ENCODE measurements at places on chromosomes 7 and 10. TPM values are rescaled to one million over a fixed set of nuclear protein-coding genes. Genes with fewer than 3 reads are reported as not detected.

- no peak for DNase-seq
Observed at GRCh38 chr10:11813855-11814567, 9.1 kb upstream of the PROSER2 start.

- no peak for DNase-seq
Observed at GRCh38 chr10:56296618-56297017, 64.4 kb downstream of the ZWINT start.

- DNase-seq, result peak; percentile 32
Observed at GRCh38 chr10:126634911-126635310, 35.6 kb downstream of the C10orf90 start.

- DNase-seq, result no peak
Observed at GRCh38 chr10:436911-437665, 252.4 kb downstream of the DIP2C start.

The TMEM254 gene
- total RNA-seq, result 5.5 TPM

DNA sequence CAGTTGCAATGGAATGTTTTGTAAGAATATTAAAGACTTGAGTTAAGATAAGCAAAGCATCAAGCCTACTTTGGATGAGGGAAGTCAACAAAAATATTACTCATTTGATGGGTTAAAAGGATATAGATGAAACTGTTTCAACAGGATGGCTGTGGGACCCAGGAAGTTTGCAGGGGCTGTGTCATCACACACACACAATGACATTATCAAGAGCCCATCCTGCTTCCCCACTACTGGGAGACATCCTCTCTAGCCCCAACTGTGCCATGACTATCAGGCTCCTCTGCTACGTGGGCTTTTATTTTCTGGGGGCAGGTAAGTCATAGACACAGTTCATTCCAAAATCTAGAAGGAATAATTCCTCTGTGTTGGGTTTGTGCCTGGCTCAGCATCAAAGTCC lies 78.8 kb upstream of the PRSS1 start:
- DNase-seq, result no peak

The NEUROD6 gene
- total RNA-seq, result not detected

DNA sequence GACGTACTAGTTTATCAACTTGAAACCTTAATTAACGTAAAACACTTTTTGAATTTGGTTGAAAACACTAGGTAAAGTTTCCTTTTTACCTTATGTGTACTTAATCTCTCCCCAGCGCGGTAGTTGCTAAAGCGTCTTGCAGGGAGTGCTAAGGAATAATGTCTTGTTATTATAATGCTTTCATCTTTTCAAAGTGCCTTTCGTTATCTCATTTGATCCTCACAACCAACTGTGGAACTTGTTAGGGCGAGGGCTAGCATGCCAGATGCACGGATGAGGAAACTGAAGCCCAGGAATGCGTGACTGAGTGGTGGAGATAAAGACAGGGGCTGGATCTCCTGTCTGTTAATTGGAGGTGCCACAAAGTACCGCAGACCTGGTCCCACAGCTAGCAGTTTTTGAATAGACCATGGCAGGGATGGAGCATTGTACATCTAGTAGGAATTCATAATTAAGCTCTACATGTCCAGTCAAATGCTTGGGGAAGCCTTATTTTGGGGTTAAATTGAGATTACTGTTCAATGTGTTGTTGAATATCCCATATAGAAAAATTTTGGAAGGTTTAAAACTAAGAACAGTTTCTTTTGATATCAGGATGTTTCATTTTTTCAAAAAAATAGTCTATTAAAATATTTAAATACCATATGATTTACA lies 234.3 kb downstream of the SH2D4B start:
- DNase-seq, result no peak

DNA sequence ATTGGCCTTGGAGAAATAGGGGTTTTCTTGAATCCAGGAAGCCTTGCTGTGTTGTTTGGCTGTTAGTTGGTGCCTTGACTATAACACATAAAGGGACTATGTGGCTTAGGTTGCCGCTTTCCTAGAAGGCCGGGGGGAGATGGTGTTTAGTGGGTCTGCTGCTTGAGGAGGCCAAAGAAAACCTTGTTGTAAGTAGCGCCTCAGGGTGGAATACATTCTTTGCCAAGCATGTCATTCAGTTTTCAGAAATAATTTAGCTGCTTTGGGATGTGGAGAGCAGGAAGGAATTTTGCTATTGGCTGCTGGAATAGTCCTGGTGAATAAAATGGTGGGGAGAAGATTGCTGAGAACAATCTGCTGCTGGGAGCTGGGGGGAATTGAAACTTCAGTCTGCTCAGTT lies 132.9 kb upstream of the WNT16 start:
- DNase-seq, result peak; percentile 29

- no peak for DNase-seq
Observed at GRCh38 chr7:105210721-105211205, 178.0 kb downstream of the SRPK2 start.

The RGR gene
- total RNA-seq, result not detected

DNA sequence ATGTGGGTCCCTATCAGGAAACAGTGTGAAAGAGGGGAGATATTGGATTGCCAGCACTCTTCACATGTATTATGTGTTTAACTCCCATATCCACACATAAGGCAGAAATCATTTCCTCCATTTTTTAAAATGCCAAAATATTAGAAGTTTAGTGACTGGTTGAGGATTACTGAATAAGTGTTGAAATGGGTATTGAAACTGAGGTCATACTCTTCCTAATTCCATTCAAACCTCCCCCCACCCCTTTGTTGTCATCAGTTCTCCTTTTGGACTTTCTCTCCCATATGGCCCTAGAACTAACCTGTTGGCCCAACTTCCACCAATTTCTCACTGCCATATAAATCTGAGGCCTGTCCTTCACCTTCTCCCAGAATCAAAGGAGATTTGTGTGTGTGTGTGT lies 81.6 kb downstream of the EVX1 start:
- no peak for DNase-seq

DNA sequence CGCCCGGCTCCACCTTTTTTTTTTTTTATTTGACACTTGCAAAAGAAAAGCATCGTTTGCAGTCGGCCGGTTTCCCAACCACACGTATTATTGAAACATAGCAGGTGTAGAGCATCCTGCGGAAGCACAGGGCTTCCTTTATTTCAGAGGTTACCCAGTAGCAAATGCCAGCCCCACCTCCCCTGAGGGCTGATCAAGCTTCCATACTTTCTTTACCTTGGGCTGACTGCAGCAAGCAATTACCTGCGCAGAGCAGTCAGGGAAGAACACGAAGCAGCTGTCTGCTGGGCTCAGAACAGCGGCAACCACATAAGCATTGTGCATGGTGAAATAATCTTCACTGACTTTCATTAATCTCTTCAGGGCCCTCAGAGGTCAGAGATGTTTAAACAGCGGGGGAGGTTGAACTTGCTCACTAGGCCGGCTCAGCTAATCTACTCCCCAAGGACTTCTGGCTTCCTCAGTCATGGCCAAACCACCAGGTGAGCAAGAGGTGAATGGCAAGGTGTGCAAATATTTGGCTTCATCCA lies 784.7 kb upstream of the AUTS2 start:
- no peak for DNase-seq

- peak; percentile 25 for DNase-seq
Observed at GRCh38 chr10:71684356-71685173, 35.0 kb downstream of the C10orf105 start.

DNA sequence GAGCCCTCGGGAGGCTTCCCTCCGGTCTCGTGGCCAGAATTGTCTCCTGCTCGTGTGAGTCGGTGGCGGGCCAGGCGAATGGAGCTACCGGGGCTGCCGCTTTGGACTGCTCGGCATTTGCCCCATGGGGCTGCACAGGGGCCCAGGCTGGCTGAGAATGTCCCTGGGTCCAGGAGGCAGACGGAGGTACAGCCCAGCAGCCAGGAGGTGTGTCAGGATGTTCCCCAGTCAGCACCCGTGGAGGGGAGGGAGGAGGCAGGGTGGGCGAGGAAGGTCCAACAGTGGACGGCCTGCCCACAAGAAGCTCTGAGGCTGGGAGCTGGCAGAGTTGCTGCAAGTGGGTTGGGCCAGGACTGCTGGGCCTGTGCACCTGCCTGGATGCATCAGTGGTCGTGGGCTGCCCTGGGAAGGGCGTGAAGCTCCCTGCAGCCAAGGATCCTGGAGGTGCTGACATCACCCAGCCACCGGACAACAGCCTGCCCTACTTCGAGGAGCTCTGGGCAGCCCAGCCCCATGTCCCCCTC lies 46.4 kb downstream of the PDGFA start:
- DNase-seq, result no peak

DNA sequence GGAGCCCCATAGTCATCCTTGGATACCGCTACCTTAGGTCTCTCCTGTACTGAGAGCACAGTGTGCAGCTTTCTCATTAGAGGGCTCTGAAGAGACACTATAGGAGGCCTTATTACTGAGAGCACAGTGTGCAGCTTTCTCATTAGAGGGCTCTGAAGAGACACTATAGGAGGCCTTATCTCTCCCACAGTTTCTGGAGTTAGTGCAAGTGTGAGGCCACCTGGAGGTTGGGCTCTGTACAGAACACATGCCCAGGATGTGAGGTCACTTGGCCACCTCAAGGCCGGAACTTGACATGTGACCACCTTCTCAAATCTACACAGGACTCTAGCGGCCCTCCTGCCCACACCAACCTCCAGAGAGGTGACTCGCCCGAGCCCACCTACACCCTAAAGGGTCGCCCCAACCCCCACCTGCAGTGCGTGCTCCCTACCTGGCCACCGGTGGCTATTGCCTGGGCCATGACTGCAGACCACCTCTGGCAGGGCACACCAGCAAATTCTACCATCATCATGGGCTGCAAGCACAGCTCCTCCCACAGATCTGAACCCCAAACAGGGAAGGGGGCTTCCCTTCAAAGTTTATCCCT lies 24.6 kb downstream of the FRMPD2 start:
- DNase-seq, result no peak

The ADAM22 gene
- total RNA-seq, result 3.0 TPM

DNA sequence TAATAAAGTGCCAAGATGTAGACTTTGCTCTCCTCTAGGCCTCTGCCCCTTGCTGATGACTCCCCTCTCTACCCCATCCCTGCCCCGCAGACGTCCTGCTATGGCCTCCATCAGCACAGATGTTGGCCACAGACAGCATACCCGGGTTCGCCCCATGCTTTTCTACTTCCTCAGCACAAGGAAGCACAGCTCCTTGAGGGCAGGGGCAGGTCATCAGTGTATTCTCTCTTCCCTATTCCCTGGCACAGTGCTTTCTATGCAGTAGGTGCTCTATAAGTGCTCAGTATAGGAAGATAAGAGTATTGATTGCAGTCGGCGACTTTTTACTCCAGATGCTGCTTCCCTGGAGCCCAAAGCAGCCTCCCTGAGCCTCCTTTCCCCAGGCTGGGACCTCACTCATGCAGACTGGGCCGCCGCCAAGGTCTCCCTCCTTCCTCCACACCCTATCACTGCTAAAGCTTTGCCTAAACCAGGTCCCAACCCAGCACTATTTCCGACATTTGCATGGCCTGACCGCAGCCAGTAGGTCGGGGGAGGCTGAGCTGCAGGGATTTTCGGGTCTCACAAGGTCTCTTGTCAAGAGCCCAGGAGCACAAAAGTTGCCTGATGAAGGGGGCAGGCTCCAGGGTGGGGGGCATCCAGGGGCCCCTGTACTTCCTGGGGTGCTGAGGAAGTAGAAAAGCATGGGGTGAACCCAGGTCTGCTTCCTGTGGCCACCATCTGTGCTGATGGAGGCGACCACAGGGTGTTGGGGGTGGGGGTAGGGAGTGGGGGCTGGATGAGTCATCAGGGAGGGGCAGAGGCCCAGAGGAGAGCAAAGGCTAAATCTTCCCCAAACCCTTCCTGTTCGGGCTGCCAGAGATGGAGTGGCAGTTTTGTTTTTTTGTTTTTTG lies 8.0 kb downstream of the CALHM3 start:
- peak; percentile 68 for DNase-seq

The GRID2IP gene
- 0.09 TPM for total RNA-seq

DNA sequence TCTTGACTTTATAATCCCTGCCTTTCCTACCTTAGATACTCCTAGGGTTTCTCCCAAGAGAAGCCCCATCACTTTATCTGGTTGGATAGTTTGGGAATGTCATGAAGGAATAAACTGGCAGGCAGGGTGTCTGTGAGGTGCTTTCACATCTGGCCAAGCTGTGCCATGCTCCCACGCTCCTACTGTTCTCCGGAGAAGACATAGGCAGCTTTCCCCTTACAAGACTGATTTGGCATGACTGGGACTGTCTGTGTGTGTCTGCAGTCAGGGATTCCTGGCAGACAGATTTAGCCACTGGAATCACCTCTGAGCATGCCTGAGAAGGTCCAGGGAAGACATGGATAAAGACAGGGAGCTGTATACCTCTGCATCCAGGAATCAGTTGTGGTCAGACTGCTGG lies 45.3 kb downstream of the HK1 start:
- DNase-seq, result no peak

DNA sequence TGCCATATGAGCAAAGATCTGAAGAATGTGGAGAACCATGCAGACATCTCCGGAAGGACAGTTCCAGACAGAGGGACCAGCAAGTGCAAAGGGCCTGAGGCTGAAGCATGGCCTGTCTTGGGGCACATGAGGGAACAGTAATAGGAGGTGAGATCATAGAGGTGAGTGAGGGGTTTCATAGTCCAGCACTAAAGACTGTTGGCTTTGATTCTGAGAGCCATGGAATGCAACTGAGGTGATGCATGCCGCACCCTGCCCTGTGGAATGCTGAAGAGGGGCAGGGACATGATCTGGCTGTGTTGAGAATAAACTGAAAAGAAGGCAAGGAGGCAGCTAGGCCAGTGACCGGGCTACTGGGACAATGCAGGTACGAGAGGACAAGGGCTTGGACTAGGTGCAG lies 253.1 kb upstream of the KLF14 start:
- DNase-seq, result no peak

GRCh38 chr10:45473126-45473525 lies 99.1 kb downstream of the ALOX5 start:
- no peak for DNase-seq

- no peak for DNase-seq
Observed at GRCh38 chr7:88965371-88965770, 169.8 kb upstream of the TEX47 start.

DNA sequence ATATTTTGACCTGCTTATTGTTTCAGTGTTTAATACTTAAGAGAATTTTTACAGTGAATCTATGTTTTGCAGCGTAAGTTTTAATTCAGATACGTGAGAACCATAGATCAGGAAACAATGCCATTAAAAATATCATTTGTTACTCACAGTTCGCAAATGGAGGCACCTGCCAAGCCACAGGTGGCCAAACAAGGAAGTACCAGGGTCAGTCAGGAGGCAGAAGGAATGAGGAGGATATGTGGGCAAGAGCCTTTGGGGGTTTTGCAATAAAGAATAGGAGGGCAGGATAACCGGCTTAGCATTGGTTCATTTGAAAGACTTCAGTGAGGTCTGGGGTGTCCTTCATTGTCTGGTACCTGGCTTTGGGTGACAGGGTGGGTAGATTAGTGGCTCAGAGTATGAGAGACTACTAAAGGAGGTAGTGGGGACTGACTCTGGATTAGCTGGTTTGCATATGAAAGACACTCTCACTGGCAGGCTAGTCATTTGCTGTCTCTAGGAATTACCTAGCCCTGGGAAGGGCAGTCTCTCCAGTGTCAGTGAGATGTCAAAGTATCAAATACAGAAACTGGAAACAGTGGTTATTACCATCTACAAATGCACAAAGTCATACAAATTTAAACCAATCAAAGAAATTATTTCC lies 132.2 kb upstream of the CAV2 start:
- DNase-seq, result no peak

DNA sequence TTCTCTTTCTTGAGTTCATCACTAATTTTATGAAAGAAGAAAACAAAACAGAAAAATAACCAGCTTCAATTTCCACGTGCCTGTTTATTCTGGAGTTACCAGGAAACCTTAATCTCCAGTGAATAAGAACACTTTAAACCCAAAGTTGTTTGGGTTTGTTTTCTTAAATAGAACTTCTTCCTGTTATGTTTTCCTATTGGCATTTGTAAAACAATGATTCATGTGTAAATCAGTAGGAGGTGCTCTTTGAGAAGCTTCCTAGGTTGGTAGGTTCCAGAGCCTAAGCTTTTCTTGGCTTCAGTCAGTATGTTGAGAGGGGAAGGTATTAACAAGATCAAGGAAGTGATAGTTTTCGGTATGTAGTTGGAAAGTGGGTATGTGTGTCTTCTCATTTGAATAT lies 119.0 kb downstream of the BICC1 start:
- no peak for DNase-seq
